Ovary (tissue), 10 donors: ENCODE measurements at places on chromosomes 5 and 9. TPM values are rescaled to one million over a fixed set of nuclear protein-coding genes. Genes with fewer than 3 reads are reported as not detected.

FGFR4 gene
- 2.7 TPM for polyA plus RNA-seq

TICAM2 gene
- 3.1 TPM for polyA plus RNA-seq

DIAPH1 gene
- 45.6 TPM for polyA plus RNA-seq

SEMA6A gene
- polyA plus RNA-seq = 7.5 TPM

MSMP gene
- polyA plus RNA-seq = not detected

FAM163B gene
- polyA plus RNA-seq = 0.21 TPM

SCGB3A1 gene
- polyA plus RNA-seq = 2.7 TPM

NEURL1B gene
- 39.0 TPM for polyA plus RNA-seq

CAPSL gene
- polyA plus RNA-seq = not detected

PHF24 gene
- polyA plus RNA-seq = 0.10 TPM
